Adrenal gland (tissue), 19 donors: ENCODE measurements at places on chromosomes 13 and 19.

DNA sequence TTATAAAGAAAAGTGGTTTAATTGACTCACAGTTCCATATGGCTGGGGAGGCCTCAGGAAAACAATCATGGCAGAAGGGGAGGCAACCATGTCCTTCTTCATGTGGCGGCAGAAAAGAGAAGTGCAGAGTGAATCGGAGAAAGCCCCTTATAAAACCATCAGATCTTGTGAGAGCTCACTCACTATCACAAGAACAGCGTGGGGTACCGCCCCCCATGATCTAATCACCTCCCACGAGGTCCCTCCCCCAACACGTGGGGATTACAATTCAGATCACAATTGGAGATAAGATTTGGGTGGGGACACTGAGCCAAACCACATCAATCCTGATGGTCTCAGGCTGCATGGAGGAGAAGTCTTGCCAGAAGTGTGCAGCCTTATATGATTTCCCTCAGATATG, 26.0 kb downstream of the TM9SF2 start:
- no peak for DNase-seq

DNA sequence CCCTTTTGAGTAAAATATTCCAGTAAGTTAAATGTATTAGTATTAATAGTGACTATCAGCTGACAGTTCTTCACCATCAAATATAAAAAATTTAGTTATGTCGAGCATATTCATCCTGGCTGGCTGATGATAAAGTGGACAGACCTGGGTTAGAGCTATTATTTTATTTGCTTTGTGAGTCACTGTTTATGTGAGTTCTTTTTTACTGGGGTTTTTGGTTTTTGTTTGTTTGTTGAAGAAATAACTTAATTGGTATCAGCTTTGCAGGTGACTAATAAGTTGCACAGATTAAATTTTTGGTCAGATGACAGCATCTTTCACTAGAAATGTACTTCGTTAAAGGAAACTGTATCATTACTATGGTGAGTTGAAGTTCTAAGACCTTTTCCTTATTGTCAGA, 224.7 kb downstream of the GGACT start:
- no peak for DNase-seq

DNA sequence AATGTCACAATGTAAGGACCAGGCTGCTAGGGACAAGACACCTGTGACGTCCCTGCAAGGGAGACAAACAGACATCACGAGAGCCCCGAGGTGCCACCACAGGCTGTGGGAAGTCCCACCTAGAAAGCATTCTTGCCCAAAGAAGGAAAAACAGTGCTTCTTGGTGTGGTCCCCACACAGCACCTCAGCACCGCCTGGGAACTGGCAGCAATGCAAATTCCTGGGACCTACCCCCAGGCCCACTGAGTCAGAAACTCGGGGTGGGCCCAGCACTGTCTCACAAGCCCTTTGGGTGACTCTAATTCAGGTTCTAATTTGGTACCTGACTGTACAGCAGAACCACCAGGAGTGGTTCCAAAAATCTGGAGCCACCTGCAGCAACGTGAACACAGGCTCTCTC, 13.8 kb upstream of the CCNP start:
- no peak for DNase-seq

DNA sequence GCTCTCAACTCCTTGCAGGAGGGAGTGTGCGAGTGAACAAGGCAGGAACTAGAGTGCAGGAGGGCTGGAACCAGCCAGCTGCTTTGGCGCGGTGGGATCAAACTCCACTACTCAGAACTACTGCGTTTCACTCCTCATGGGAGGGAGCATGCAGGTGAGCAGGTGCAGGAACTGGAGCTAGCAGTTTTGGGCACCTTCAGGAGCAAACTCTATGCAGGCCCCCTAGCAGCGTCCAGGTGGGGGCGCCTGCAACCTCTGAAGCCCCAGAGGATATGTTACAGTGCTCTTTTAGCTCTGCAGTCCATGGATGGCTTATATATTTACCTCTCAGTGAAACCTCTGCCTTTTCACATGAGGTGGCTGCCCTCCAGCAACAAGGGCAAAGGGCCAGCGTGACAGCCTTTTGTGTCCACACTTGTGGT, 1303.4 kb downstream of the PCDH9 start:
- no peak for DNase-seq

DNA sequence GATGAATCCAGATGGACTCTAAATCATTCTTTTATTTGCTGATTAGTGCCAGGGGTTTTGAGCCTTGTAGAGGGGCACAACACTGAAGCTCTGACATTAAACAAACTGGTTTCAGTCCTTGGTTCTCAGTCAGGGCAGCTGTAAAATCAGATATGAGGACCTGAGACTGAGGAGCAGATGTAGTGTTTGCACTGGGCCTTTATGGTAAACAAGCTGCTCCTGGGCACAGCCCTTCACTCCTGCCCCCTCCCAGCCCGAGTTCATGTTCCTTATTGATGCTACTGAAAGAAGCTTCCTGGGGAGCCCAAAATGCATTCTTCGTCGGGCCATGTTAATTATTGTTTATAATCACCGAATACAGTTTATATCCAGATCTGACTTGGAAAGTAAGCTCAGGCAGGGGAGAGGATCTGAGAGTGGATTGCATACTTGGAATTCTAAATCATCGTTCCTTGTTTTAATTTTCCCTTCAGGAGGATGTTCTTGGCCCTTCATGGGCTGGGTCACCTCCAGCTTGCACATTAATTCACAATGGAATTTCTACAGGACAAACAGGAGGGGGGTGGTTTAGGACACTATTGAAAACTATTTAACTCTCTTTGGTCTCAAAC, 213.5 kb downstream of the FGF9 start:
- no peak for DNase-seq

DNA sequence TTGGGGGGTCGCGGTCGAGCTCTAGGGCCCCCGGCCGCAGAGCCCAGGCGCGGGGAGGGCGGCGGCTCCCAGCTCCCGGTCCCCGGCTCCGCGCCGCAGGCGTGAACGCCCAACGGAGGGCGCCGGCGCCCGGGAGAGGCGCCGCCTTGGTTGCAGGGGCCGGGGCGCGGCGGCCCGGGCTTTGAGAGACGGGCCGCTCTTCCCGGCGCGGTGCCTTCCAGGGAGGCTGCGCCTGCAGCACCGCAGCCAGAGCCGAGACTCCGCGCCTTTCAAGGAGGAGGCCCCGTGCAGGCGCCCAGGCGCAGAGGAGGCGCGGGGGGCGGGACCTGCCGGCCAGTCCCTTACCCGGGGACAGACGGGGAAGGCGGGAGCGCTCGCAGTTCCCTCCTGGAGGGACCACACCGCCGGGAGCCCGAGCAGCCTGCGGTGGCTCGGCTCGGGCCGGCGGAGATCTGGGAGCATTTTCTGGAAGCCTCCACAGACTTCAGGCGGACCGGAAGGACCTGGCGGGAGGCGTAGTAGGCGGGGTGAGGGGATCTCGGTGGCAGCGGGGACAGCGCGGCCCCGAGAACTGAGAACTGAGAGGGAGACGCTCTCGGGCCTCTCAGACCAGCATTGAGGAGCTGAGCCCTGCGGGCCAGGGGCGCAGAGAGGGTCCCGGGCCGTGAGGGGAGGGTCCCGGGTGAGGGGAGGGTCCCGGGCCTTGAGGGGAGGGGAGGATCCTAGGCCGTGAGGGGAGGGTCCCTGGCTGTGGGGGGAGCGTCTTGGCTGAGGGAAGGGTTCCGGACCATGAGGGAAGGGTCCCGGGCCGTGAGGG, 25.5 kb upstream of the MCF2L start:
- peak; percentile 17 for DNase-seq
